CD4-positive, alpha-beta T cell treated with Interleukin-21 for 1 hour (primary cell): ENCODE measurements at places on chromosomes 3 and 15.

DNA sequence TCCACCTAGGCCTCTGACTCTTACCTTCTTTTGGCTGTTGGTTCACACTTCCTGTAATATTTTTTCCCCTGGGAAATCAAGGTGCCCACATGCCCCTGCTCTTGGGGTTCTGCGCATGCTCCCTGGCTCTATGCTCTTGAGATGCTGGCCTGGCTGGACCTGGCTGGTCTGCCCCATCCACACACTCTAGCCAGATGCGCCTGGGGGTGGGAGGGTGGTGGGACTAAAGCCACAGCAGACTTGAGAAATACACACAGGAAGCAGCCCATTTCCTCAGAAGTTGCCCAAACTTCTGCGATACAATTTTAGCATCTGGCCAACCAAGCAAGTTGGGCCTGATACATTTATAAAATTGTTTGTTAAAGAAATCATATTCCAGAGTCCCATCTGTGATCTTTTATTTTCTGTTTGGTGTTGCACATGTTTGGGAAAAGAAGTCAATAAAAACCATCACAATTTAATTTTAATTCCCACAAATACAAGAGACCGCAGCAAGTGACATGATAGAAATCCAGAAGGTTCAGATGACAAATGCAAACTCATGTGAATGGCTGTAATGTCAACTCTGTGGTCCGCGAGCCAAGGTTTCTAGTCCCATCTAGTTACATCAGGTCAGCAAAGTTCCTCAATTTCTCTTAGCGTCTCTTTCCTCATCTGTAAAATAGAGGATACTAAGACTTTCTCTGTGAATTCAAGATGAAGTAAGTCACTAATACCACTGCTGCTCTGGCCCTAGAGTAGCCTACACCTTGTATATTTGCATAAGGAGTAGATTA, 55.9 kb upstream of the MEF2A start:
- DNase-seq = no peak

GRCh38 chr15:56187665-56188064, 56.0 kb downstream of the RFX7 start:
- no peak for DNase-seq

- no peak for DNase-seq
These were observed 4.6 kb upstream of the PLXNA1 start for GRCh38 chr3:126978291-126978690.

- peak; percentile 56 for DNase-seq
These were observed 8.4 kb downstream of the SHF start for GRCh38 chr15:45179221-45179985.

GRCh38 chr15:67035886-67036285, 29.5 kb upstream of the SMAD3 start:
- DNase-seq = no peak

- no peak for DNase-seq
These were observed 6.8 kb downstream of the C3orf80 start for GRCh38 chr3:160232014-160232413.

DNA sequence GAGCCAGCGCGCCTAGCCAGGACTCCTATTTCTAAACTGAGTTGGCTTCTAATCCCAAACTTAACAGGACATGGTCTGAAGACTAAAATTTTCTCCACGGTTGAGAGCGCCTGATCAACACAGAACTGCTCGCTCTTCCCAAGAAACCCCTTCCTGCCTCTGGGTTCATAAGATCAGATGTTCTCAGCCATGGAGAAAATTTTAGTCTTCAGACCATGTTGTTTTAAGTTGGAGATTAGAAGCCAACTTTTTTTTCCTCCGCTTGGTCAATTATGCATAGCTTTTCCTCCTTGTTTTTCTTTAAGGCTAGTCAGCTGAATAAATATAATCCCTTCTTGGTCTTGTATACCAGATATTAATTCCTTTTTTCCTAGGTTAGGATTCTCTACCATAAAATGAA, 356.6 kb upstream of the ADAMTS9 start:
- no peak for DNase-seq

DNA sequence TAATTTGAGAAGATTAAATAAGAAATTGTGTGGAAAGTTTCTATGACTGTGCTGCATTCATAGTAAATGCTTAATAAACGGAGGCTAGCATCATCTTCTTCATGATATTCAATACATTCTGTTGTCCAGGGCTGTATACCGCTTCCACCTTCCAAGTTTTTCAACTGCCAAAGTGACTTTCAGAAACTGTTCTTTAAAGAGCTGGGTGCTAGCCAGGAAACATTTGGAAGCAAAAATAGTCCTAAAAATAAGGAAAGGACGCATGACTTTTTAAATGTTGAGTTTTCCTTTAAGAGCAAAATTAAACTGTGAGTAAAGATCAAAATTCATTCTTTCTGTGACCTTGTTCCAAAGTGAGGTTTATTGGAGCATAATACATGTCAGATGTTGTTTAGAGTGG, 9.4 kb upstream of the ERC2 start:
- DNase-seq = no peak

DNA sequence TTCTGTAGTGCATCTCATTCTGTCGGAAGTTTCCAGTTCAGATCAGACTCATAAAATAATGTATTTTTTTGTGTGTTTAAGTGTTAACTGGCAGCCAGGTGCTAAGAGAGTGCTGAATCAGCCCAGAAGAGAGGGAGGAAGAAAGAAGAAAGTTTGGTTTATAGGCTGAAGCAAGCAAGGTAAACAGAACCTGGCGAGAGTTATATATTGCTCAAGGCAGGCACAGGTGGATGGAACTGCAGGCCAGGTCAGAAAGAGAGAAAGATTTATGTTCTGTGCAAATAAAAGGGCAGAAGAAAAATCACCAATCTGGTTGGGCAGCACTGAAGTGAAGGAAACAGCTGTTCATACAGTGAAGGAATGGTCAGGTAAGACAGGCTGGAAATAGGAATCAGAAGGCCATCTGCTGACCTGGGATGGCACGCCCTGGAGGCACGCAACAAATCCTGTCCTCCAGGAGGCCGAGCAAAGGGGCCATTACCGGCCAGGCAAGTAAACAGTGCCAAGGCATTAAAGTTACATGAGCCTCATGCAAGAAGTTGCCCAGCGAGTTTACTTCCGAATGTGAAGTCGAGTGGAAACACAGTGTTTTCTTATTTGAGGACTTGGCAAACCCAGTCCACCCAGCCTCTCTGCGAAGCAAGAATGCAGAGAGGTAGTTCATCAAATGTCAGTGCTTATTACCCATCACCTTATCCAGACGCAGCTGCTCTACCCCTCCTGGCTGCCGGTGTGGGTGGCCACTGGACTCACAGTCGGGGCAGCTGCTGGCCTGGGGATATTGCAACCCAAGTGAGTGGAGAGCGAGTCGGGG, 309.8 kb downstream of the VPS13C start:
- DNase-seq = no peak

DNA sequence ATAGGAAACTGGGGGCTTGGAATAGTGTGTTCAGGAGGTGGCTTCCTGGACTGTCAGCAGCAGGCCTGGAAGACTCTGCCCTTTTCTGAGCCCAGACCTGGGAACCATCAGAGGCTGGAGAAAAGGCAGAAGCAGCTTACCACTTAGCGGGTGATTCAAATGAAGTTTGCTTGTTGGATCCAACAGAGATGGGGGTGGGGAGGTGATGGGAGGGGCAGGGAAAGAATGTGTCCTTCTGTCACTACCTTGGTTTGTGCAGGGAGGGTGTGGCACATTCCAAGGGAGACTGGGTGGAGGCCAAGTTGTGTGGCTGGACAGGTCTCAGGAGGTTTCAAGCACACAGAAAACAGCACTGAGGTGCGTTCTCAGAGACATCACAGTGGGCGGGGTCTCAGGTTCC, 58.8 kb downstream of the TRAK1 start:
- no peak for DNase-seq

DNA sequence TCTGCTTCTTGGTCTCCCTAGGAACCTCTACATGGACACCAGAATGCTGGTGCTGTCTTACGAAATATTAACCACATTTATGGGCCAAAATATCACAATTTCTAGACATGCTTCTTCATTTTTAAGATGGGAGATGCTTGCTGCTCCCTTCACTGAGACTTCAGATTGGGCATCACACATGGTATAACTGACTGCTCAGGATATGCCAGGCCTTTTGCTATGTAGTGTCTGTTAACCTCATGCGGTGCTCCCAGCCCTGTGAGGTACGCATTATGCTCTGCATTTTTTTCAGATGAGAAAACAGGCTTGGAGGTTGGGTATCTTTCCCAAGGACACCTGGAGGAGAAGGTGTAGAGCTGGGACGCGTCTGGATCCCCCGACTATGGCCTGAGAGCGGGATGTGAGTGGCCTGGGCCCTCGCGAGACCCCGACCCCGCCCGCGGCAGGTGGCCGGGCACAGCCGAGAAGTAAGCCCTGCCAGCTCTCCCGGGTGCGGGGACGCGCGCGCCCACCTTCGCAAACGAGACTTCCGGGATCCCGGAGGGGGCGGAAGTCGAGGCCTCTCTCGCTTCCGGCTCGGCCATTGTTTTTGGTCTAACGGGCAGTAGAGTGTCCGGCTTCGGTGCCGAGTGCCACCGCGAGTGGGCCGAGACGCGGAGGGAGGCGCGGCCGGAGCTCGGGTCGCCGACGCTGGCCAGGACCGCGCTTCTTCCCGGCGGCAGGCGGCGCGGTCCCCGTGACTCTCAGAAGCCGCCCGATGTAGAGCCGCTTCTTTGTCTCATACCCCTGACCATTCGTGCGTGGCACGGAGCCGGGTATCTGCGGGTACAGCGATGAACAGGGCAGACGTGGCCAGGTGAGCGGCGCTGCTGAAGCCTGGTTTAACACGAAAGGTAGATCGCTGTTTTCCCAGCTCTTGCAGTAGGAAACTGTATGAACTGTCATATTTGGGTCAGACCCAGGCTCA, at the start of gene ZKSCAN7:
Gene ZKSCAN7, plus strand, starts transcription at position 568 of the 967 bp plus-strand sequence. CDS start 1,855 bp downstream, outside the sequence.
- DNase-seq = peak; percentile 51

DNA sequence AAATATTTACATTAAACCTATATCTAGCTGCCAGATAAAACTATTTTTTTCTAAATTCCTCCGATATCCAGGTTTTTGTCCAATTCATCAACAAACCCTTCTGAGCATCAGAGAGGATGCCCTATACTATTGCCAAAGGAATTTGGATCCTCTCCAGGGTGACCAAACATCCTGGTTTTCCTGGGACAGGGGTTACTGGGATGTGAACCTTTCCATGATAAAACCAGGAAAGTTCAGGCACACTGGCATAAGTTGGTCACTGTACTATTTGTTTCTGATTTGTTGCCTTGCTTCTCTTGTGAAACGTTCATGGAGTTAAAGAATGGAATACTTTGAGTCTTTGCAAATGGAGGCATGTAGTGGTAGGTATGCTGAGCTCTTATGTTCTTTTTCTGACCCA, 63.5 kb downstream of the TLNRD1 start:
- no peak for DNase-seq

DNA sequence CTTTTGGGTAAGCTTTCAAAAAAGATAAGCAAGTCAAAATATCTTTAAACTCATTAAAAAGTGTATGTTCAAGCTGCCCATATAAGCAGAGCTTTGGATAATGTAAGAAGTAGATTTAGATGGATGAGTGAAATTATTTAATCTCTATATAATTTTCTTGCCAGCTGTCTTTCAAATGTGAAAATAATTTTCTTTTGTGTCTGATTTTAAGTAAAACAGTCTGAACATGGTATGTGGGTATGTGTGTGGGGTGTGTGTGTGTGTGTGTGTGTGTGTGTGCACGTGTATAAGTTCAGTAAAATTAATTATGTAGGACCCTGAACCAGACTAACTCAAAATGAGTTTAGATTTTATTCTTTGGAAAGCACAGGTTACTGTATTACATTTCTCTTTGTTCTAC, 155.2 kb upstream of the CGNL1 start:
- no peak for DNase-seq

GRCh38 chr3:34016925-34017587, 218.6 kb downstream of the PDCD6IP start:
- DNase-seq = peak; percentile 41

DNA sequence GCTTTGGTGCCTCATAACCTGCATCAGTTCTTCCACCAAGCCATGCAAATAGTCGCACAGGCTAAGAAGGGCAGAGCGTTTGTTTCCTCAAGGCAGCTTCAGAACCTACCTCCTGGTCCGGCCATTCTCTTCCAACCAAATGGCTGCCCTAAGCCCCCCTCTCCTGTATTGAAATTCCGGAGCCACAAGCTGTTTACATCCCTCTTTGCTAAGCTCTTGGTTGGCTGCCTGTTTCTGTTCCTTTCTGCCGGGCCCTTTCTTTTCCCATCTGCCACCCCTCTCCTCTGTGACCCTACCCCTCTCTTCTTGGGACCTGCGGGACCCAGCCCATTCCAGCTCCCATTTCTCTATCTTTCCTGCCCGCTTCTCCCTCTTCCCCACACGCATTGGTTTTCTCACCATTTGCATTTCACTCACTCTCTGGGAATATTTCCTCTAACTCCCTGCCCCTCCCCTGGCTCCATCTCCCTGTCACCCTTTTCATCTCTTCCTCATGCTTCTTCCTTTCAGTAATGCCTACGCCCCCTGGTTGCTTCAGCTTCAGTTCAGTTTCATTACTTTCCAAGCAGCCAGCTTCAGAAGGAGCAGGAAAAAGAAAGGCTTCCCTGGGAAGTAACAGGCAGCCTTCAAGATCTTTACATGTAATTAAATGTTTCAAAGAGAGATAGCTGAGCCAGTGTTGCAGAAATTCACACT, 113.5 kb downstream of the RAB11A start:
- DNase-seq = no peak

- no peak for DNase-seq
These were observed 84.7 kb downstream of the EOMES start for GRCh38 chr3:27637346-27637995.

GRCh38 chr3:41188306-41188705, 11.0 kb upstream of the CTNNB1 start:
- DNase-seq = no peak

DNA sequence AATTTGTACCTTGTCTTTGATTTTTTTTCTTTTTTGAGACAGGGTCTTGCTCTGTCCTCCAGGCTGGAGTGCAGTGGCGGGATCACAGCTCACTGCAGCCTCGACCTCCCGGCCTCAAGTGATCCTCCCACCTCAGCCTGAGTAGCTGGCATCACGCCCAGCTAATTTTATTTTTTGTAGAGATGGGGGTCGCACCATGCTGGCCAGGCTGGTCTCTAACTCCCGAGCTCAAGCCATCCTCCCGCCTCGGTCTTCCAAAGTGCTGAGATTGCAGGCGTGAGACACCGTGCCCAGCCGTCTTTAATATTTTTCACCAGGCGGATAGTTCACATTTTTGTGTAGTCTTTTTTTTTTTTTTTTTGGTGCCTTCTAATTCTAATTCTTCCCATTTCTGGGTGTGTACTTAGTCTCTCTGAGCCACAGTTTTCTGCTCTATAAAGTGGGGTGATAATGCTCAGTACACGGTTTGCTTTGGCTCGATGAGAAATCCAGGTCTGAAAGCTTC, 528 bp upstream of the TATDN2 start:
- DNase-seq = no peak

GRCh38 chr15:71997691-71998090, 120.3 kb downstream of the MYO9A start:
- no peak for DNase-seq

GRCh38 chr15:60087561-60087960, 83.5 kb downstream of the FOXB1 start:
- DNase-seq = no peak

GRCh38 chr15:94233441-94233840, 2.1 kb downstream of the MCTP2 start:
- DNase-seq = no peak
